Endodermal cell (in vitro differentiated cells): ENCODE measurements at places on chromosomes 1 and 21. TPM values are rescaled to one million over a fixed set of nuclear protein-coding genes. Genes with fewer than 3 reads are reported as not detected.

RNU1-2 gene
- total RNA-seq = 2,483 and 2,807 TPM in 2 replicates

FMO5 gene
- total RNA-seq = 11.7 to 20.0 TPM (median 14.1 TPM) in 3 replicates

GSTM1 gene
- 21.3 and 23.0 TPM in 2 replicates for total RNA-seq

LGALS8 gene
- 10.7 to 28.3 TPM (median 11.4 TPM) in 3 replicates for total RNA-seq

SYTL1 gene
- 6.7 and 6.8 TPM in 2 replicates for total RNA-seq

IL19 gene
- not detected in 2 replicates for total RNA-seq

FMO1 gene
- total RNA-seq = not detected in 2 replicates

VASH2 gene
- 30.2 and 30.6 TPM in 2 replicates for total RNA-seq

HAO2 gene
- total RNA-seq = not detected in 2 replicates

NR5A2 gene
- 0.50 to 0.62 TPM (median 0.61 TPM) in 3 replicates for total RNA-seq

EXOSC10 gene
- 78.0 and 81.4 TPM in 2 replicates for total RNA-seq

BRINP3 gene
- total RNA-seq = not detected in 2 replicates

CELA2B gene
- total RNA-seq = not detected in 3 replicates

C1orf53 gene
- 2.8 and 3.5 TPM in 2 replicates for total RNA-seq

RXFP4 gene
- total RNA-seq = not detected in 3 replicates

CALML6 gene
- total RNA-seq = 0.75 and 1.4 TPM in 2 replicates

PTGS2 gene
- 0.15 to 0.84 TPM (median 0.40 TPM) in 3 replicates for total RNA-seq

EIF2D gene
- total RNA-seq = 33.6 and 38.3 TPM in 2 replicates

KIAA1614 gene
- total RNA-seq = 2.8 and 3.3 TPM in 2 replicates

KLHDC9 gene
- total RNA-seq = 15.2 to 33.4 TPM (median 25.4 TPM) in 3 replicates

OPTC gene
- 0.27 to 0.42 TPM in 2 of 3 replicates, not detected in the other for total RNA-seq

GSTM5 gene
- 0.13 to 0.75 TPM (median 0.23 TPM) in 3 replicates for total RNA-seq

NT5C1A gene
- total RNA-seq = 0.33 TPM in 1 of 3 replicates, not detected in the others

KIF26B gene
- total RNA-seq = 7.5 to 12.8 TPM (median 12.3 TPM) in 3 replicates

CHIA gene
- total RNA-seq = not detected in 3 replicates

SERPINC1 gene
- total RNA-seq = 0.47 TPM in 1 of 3 replicates, not detected in the others

FBLIM1 gene
- 60.6 to 61.0 TPM (median 60.8 TPM) in 3 replicates for total RNA-seq

INAVA gene
- total RNA-seq = 54.3 and 59.5 TPM in 2 replicates

S100A10 gene
- 851 to 930 TPM (median 880 TPM) in 3 replicates for total RNA-seq

S100A8 gene
- total RNA-seq = not detected in 2 replicates

HSPB7 gene
- total RNA-seq = not detected in 2 replicates

KCNH1 gene
- total RNA-seq = 1.8 and 3.2 TPM in 2 replicates

AGBL4 gene
- 4.3 and 5.5 TPM in 2 replicates for total RNA-seq

KNCN gene
- total RNA-seq = not detected in 2 replicates

CSMD2 gene
- total RNA-seq = 2.1 and 2.8 TPM in 2 replicates

OLIG2 gene
- 0.53 and 0.59 TPM in 2 replicates for total RNA-seq

AGMAT gene
- 3.7 to 4.0 TPM (median 3.8 TPM) in 3 replicates for total RNA-seq

PTCH2 gene
- 1.1 to 1.6 TPM (median 1.3 TPM) in 3 replicates for total RNA-seq
